Osteocyte (in vitro differentiated cells): ENCODE measurements at places on chromosomes 4 and X.

- DNase-seq: no peak
Observed at GRCh38 chr4:79852305-79852730, 220.7 kb downstream of the ANTXR2 start.

DNA sequence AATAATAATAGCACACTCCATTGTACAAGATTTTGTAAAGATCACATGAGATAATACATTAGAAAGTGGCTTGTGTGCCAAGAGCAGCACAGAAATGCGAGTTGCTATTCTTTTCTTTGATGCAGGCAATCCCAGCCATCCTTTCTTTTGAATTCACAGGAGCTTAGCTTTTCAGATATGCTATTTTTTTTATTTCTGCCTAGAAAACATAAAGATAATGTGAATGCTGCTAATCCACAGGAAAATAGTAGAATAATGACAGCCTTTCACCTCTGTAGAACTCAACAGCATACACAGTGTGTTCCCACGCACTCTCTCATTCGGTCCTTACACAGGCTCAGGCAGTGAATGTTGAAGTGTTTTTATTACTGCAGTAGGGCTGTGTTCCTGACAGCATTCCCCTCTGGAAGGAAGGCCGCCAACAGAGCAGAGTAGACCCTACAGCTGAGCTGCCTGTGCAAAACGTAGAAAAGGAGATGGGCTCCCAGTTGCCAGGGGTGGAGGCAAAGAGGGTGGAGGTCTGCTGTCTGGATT lies 138.8 kb upstream of the TAPT1 start:
- DNase-seq: no peak

DNA sequence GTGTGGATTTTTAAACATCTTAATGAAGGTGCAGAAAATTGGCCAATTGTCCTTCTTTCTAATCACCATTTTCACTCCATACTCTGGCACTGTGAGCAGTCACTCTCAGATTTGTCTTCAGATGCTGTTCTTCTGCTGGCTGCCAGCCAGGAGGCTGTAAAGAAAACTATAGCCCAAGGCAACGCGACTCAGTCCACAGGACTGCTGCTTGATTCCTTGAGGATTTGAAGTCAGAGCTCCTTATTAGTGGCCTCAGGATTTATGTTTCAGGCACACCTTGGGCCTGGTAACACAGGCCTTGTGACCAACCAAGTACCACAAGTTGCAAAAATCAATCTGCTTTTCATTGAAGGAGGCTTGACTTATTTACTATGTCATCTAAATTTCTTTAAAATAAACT lies 342.6 kb downstream of the GPM6A start:
- DNase-seq: no peak

DNA sequence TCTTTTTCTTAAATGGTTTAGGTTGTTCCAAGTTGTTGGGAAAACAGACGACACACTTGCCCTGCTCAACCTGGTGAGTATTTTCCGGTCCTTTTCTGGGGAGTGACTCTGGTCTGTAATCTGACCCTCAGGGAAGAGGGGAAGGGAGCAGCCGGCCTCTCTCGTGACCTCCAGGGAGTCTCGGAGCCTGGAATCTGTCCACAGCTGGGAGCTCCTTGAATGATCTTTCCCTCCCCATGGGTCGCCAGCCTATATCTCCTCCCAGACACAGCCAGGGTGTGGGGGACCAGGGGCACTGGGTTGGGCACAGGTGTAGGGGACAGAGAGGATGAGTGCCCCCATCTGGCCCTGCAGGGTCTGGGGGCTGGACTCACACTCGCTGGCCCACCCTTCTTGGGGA lies 18.9 kb downstream of the TMEM175 start:
- DNase-seq: no peak

GRCh38 chr4:3069661-3070199 lies 4.6 kb downstream of the HTT-AS start:
- DNase-seq: no peak

DNA sequence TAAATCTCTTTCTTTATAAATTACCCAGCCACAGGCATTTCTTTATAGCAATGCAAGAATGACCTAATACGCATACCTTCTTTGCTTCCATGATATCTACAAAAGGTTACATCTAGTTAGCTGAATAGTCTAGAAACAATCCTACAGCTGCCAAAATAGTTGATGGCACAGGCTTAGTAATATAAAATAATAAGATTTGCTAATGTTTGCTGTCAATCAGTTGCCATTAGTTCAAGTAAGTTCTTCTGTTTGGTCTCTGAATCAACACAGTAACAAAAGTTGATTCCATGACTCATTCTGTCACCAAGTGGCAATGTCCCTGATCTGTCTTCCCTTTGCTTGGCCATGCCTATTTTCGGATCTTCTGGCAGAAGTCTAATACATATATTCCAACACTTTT lies 470.2 kb downstream of the SPRY1 start:
- no peak for DNase-seq

GRCh38 chr4:5989236-5990225 lies 28.7 kb downstream of the C4orf50 start:
- no peak for DNase-seq

- no peak for DNase-seq
Observed at GRCh38 chr4:14800977-14801376, 201.3 kb upstream of the CPEB2 start.

DNA sequence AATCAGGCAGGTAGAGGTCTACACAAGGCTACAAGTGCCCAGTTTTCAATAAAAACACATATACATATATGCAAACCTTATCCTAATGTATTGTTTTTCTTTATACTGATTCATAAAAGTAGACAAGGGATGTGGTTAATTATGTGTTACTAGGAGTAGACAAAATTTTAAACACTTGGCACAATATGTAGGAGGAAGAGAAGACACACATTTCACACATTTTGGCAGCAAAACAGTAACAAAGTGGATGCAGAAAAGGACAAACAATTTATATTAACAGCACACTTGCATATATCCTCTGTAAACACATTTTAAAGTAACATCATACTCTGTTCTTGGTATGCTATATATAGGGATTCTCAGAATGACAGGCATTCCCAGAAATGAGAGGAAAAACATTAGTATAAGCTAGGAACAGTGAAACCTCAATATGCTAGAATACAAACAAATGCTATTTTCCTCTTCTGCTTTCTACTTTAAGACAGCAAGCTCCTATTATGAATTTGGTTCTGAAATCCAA lies 63.8 kb downstream of the GPRIN3 start:
- DNase-seq: no peak

DNA sequence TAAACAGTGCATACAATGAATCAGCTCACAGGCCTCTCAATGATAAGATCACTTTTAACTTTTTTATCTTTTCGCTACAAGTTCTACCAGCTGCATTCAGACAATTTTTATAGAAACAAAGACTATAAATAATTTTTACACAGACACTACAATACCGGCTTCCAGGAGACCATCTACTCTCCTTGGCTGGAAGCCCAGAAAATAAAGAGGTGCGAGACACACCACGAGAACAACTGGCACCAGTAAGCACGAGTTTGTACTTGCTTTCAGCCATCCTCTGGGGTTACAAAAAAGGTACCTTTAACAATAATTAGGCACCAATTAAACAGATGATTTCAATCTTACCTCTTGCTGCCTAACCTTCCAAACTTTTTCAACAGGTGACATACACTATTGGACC lies 11.2 kb upstream of the PRDX4 start:
- no peak for DNase-seq
